NCI-H345 (cell line): ENCODE measurements at places on chromosomes 2 and 18.

DNA sequence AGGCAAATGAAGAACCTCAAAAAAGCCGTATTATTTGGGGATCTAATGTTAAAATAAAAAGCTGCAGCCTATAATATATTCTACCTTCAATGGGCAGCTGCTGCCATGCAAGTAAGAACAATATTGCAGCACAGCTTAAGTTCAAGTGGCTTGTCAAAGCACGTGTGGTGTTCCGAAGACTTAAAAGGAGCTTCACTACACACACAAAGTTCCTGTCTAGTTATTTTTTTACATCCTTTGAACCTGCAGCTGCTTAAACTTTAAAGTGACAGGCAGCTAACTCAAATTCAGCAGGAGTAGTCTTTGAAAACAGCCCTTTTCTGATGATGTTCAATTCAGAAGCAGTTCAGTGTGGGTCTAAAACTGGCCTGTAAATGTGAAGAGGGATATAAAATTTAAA lies 85.8 kb upstream of the XIRP2 start:
- DNase-seq, result no peak

DNA sequence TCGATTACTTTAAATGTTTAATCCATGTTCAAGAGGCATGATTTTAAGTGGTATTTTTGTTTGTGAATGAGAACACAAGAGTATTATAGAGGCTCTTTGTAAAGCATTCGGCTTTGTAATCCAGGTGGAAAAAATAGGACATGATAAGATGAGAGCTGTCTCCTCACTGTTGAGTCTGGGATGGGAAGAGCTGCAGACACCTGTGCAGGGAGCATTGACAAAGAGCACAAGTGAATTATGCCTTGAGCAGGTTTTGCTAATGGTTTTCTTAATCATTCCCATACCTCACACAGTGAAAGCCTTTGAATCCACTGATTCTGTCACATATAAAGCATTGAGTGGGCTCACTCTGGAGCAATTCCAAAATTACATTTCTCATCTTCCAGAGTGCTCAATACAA lies 9.6 kb downstream of the COL6A3 start:
- DNase-seq, result peak; percentile 7

- DNase-seq, result no peak
These were observed 179.8 kb downstream of the NEDD4L start for GRCh38 chr18:58223717-58224424.

DNA sequence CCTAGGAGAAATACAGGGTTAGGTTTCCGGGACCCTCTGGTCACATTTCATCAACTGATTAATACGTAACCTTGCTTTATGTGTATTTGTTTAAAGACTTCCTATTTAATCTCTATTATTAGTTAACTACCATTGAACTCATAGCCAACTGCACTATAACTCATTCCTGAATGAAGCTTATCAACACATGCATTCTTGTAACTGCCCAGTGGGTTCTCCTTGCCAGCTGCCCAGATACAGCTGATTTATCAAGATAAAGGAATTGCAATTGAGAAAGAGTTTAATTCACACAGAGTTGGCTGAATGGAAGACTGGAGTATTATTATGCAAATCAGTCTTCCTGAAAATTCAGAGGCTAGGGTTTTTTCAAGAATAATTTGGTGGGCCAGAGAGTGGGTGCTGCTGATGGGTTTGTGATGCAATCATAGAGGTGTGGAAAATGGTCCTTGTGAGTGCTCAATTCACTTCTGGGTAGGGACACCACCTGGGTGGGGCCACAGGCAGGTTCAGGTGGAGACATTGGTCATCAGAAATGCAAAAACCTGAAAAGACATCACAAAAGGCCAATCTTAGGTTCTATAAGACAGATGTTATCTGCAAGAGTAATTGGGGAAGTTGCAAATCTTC lies 21.1 kb upstream of the NOSTRIN start:
- no peak for DNase-seq

DNA sequence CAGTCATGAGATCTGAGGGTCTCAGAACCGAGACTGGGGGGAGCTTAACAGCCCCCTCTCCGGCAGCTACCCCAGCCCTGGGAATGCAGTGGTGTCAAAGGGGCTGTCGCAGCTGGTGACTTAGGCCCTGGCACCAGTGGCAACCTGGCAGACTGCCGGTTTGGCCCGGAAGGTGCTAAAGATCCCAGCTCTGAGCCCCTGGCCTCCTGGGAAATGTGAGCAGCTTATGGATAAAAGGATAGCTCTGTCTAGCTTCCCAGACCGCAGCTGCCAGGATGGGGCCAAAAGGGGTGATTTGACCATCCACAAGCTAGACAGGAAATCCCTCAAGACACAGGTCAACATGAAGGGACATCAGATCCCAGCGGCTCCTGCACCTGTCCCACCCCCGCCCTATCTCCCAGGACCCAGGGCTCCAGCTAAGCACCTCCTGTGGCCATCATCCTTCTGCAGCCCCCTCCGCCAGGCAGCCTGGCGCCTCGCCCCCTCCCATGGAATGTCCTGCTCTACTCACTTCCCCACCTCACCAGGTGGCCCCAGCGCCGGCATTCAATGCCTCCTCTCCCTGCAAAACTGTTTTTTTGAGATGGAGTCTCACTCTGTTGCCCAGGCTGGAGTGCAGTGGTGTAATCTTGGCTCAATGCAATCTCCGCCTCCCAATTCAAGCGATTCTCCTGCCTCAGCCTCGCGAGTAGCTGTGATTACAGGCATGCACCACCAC lies 33.2 kb upstream of the EFHD1 start:
- DNase-seq, result no peak

DNA sequence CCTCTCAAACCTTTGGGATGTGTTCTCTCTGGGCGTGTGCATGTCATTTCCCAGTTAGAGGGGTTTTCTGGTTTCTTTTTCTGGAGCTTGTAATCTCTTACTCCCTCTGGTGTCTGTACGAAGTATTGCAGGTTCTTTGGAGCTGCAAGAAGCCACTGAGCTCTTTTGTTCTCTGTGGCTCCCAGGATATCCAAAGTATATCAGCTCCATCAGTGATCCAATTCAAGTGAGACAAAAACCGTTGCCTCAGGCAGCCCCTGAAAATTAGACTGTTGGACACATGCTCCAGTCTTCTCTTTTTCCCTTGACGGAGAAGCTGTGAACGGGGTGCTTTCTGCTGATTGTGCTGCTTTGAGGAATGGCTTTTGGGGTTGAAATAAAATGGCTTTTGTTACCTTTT lies 59.0 kb upstream of the LDLRAD4 start:
- DNase-seq, result peak; percentile 62

- no peak for DNase-seq
These were observed 3.3 kb upstream of the ACTR3 start for GRCh38 chr2:113886479-113887008.

GRCh38 chr2:229652796-229653195 lies 61.6 kb downstream of the DNER start:
- DNase-seq, result peak; percentile 21

- no peak for DNase-seq
These were observed 888.8 kb downstream of the CNTNAP5 start for GRCh38 chr2:124913868-124914267.

- no peak for DNase-seq
These were observed 176.0 kb downstream of the MGAT5 start for GRCh38 chr2:134429886-134430285.

- DNase-seq, result no peak
These were observed 196.6 kb upstream of the SLC35G4 start for GRCh38 chr18:11412811-11413210.

DNA sequence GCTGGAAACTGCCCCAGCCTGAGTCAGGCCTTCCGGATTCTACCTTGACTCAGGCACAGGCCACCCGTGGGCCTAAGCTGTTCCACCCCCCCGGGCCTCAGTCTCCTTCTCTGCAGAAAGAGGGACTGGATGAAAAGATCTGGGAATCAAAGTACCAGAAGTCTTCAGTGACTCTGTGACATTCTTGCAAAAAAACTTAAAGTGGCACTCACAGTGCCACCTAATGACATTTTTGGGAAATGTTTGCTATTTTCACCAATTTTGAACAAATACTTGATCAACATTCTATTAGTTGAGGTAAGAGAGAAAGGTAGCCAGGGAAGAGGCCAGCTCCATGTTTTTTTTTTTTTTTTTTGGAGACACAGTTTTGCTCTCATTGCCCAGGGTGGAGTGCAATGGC lies 48.3 kb upstream of the ACAA2 start:
- no peak for DNase-seq

GRCh38 chr2:16386431-16386830 lies 279.2 kb downstream of the CYRIA start:
- DNase-seq, result no peak

DNA sequence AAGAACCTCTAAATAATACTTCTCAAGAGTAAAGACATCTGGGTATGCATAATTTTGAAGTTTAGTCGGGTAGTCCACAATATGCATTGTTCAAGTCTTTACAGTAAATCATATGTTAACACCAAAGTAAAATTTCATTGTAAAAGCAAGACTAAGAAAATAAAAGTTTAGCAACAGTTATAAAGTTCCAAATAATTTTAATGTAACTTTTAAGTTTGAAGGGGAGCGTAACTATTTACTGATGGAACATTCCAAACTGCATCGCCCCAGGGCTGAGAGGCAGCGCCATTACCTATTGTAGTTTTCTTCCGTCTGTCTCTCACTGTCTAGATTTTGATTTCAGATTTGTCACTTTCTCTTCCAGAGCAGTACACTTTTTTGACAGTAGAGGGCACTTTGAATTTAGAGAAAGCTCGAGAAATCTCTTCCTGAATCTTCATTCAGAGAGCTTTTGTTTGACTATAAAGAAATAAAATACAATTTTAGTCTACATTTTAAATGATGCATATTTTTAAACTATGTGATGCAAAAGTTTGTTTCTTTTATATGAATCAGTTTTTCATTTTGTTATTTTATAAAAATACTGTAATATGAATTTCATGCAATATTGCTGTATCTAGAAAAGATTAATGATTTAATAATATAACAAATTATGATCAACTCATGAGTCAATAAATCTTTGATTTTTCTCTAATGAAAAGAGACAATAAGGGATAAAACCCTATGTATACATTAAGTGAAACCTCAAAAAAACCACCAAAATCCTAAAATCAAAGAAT lies 389.8 kb downstream of the FIGN start:
- peak; percentile 76 for DNase-seq

GRCh38 chr18:79195716-79196683 lies 126.8 kb downstream of the ATP9B start:
- no peak for DNase-seq

DNA sequence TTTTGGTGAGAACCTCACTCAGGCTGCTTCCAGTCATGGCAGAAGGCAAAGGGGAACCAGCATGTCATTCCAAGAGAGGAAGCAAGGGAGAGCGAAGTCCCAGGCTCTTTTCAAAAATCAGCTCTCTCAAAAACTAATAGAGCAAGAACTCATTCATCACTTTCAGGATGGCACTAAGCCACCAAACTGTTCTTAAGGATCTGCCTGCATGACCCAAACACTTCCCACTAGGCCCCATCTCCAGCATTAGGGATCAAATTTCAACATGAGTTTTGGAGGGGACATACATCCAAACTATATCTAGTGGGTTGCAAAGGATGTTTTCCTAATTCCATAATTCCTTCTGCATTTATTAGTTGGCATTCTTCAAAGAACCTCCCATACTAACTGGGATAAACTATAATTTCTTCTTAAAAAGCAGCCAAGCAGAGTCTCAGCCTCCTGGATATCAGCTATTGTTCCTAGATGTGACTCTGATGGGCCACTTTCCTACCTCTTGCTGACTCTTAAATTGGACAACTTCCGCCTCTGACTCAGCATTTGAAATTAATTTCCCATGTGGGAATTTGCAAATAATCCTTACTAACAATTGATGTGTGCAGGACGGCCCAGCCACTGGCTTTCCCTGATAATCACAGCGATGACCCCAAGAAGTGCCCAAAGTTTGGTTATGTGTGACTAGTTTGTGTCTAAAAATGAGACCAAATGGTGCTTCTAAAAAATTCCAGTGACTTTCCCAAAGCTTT lies 5.5 kb upstream of the REV1 start:
- DNase-seq, result no peak

- DNase-seq, result no peak
These were observed 18.4 kb downstream of the HS1BP3 start for GRCh38 chr2:20632446-20632990.

GRCh38 chr18:57794951-57795728 lies 8.0 kb downstream of the ATP8B1 start:
- no peak for DNase-seq

DNA sequence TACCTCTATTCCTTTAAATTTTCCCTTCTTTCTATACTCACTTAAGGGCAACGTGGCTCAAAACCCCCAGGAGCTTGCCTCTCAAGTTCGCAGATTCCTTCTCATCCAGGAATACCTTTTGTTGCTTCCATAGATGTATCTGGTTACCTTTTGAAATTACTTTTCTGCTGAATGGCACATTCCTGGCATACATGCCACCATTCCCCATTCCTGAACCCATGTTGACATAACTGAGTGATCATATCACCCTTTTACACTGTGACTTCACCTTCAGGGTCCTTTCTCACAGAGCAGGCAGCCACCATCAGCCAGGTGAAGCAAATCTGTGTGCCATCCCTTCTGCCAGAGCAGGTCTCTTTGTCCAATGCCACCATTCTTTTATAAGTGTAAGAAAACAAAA lies 615.8 kb downstream of the ARHGAP15 start:
- DNase-seq, result no peak

GRCh38 chr2:150211164-150211631 lies 276.3 kb downstream of the RND3 start:
- no peak for DNase-seq

DNA sequence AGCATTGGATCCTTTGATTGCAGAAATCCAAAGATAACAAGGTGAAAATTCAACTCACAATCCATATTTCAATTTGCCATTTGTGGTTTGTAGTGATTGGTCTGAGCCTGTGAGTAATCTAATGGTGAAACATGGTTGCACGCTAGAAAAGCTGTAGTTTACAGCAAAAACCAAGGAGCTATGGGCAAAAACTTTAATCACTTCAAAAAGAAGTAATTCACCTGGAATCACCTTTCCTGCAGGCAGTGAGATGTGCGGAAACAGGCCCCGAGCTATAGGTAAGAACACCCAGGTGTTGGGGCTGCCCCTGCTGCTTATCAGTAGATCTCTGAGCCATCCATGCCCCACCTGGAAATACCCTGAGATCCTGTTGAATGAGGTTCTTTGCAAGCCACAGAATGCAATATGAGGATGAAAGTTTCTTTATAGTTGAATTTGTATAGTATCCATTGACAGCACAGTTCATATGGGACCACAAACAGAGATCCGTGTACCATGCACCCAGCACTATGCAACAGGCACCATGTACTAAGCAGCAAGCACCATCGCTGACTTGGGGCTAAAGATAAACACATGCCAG lies 208.2 kb downstream of the SPP2 start:
- no peak for DNase-seq

GRCh38 chr18:55073834-55074233 lies 114.6 kb upstream of the CCDC68 start:
- DNase-seq, result no peak

GRCh38 chr18:46289463-46289862 lies 185.3 kb downstream of the HAUS1 start:
- DNase-seq, result no peak

GRCh38 chr2:227464361-227464760 lies 7.6 kb upstream of the AGFG1 start:
- no peak for DNase-seq
